Activated CD4-positive, alpha-beta T cell treated with anti-CD3 and anti-CD28 coated beads for 4 hours (primary cell): ENCODE measurements at places on chromosomes 12 and 14.

DNA sequence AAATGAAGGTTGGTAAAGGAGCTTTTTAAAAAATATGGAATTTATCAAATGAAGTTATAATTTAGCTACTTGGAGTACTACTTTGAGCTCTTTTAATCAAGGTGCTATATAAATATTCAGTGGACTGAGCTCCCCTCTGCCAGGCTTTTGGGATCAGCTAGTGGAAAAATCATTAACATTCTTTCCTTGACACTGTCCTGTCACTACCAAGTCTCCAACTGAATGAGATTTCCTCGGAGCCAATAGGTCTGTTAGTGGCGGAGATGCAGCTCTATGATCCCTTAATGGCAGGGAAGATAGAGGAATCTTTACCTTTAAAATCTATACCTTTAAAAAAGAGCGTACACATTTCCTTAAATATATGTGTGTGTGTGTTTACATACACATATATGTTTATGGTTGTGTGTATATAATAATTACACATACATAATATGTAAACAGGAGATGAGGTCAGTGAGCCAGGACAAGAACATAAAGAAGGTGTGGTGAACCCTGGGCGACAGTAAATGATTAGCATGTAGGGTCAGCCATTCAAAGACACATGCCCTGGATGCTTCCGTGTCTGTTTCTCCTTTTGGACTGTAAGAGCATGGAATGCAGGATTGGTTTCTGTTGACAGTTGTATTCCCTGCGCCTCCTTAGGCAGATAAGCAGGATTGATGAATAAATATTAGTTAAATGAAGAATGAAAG lies 47.7 kb upstream of the ATP2A2 start:
- DNase-seq: no peak

DNA sequence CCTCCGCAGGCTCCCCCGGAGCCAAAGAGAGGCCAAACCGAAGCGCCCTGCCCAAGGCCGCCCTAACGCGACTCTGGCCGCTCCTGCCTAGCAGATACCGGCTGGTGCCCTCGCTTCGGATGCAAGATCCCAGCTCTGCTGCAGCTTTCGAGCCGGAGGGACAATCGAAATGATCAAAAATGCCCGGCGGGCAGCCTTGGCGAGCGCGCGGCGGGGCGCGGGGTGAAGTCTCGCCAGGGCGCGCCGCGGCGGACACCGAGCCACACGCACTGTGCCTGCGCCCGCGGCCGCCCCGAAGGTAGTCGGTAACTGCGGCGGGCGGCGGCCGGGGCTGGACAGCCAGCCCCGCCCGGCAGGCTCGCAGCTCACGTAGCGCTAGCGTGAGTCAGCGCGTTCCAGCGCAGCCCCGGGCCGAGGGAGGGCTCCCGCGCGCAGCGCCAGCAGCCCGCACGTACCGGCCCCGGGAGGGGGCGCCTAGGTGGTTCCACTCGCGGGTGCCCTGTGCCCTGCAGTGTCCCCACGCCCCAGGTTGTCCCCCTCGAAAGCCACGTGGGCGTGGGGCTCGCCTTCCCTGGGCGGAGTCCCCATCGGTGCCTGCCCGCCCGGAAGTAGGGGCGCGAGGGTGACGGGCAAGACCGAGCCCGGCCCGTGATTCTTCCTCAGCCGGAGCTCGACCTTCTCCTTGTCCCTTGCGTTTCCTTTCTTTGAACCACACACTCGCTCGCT lies 109.2 kb upstream of the EGLN3 start:
- peak; percentile 61 for DNase-seq

DNA sequence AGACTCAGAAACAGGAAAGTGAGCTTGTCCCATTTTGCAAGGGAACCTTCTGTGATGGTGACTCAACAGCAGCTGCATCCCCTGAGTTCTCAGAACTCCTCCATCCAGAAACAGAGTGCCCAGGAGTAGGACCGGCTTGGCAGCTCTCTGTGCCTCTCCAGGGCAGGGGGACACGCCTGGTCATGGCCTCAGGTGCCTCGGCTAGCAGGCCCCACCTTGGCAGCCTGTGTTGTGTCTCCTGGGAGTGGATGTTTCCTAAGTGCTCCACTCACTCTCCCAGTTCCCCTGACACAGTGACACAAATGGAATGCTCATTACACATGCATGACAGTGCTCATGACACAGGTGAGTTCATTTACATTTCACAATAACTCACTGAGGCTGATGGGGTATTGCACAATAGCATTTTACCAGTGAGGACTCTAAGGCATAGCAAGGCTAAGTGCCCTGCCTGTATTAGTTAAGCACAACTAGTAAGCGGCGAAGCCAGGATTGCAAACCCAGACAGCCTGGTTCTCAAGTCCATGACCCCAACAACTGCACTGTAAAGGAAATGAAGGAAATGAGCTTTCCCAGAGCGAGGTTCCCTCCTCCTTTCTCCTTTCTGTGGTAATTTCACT lies 47.4 kb downstream of the CALM1 start:
- no peak for DNase-seq

GRCh38 chr14:50741567-50741966 lies 73.5 kb upstream of the SAV1 start:
- DNase-seq: no peak

DNA sequence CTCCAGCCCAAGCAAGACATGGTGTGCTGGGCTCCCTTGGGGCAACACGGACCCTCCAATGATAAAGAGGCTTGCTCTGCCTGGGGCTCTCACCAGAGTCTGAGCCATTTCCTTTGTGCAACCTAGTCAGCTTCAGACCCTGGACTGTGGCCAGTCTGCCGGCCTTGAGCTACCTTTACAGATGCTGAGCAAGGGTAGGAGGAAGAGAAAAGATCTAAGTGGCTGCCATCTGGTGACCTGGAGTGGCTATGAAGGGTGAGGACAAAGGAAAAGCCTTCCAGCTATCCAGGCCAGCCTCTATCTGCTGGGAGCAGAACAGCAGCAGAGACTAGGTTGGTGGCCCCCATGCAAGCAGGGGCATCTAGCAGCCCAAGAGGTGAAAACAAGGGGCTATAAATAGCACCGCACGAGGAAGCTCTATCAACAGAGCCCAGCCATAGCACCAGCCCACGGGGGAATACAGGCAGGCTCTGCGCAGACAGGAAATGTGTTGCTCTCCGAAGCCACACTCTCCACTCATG lies 230.1 kb downstream of the FOXN3 start:
- DNase-seq: no peak

- no peak for DNase-seq
These were observed 8.6 kb downstream of the ACADS start for GRCh38 chr12:120734210-120734609.

GRCh38 chr14:104725772-104726548 lies 1.9 kb downstream of the ADSS1 start:
- no peak for DNase-seq
